Uterus (tissue), 4 donors: ENCODE measurements at places on chromosomes 11 and 22. TPM values are rescaled to one million over a fixed set of nuclear protein-coding genes. Genes with fewer than 3 reads are reported as not detected.
A peak's percentile ranks its signal among the peaks of the same experiment; 100 is the strongest.

GRCh38 chr22:50577987-50578775 is at the start of gene CPT1B:
Gene CPT1B (minus strand): TSS chr22:50578427. CDS start chr22:50577915, 512 bp downstream.
- DNase-seq, result no peak

DNA sequence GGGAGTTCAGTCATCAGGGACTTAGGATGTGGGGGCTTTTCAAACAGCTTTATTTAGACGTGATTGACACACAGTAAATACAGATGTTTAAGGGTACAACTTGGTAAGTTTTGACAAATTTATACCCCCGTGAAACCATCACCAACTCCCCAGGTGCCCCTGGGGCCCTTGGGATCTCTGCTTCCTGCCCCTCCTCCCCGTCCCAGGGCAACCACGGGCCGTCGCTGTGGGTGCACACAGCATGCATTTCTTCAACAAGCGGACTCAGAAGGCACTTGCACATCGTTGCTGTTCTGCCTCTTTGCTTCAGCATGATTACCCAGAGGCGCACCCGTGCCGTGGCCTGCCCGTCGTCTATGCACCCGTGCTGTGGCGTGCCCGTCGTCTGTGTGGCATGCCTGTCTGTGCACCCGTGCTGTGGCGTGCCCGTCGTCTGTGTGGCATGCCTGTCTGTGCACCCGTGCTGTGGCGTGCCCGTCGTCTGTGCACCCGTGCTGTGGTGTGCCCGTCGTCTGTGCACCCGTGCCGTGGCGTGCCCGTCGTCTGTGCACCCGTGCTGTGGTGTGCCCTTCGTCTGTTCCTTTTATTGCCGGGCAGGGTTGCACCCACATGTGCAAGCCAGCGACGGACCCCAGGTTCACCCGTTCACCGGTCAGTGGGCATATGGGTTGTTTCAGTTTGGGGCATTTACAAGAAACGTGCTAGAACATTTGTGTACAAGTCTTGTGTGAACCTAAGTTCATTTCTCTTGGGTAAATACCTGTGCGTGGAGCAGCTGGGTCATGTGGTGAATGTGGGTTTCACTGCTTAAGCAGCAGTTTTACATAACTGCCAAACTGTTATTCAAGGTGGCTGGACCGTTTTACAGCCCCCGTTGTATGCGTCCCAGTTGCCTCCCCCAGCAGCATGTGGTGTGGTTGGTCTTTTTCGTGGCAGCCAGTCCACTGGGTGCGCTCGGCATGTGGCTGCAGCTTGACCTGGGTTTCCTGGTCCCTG is 8.3 kb downstream of the CD81 start:
- DNase-seq, result no peak

GRCh38 chr11:108672113-108672512 is 7.2 kb downstream of the DDX10 start:
- no peak for DNase-seq

GRCh38 chr11:115168686-115169085 is 335.5 kb downstream of the CADM1 start:
- no peak for DNase-seq

GRCh38 chr11:47434011-47434786 is 8.0 kb upstream of the PSMC3 start:
- peak; percentile 39 for DNase-seq

GRCh38 chr22:20060700-20061480 is 19.2 kb upstream of the DGCR8 start:
- no peak for DNase-seq

DNA sequence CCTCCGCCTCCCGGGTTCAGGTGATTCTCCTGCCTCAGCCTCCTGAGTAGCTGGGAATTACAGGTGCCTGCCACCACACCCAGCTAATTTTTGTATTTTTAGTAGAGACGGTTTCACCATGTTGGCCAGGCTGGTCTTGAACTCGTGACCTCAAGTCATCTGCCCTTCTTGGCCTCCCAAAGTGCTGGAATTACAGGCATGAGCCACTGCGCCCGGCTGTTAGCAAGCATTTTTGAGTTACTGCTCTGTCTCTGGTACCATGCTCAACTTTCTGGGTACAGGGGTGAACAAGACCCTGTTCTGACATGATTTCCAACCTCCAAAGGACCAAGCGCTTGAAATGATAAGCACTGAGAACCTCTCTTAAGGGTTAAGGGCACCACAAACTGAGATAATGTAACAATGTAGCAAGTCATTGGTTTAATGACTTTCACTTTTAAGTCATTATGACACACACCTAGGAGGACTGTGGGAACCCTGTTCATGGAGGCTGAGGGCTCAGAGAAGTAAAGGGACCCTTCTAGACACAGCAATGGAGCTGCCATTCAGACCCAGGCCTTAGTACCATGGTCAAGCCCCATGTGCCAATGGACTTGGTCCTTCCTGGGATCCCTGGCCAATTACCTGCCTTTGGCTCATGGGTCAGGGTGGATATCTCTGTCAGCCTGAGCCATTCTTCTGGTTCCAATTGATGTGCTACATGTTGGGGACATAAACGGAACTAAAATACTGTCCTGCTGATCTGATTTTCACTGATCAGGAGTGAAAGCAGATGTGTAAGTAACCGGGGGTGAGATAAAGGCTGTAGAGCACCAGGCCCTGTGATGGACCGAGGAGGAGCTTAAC is 11.6 kb downstream of the SLC3A2 start:
- DNase-seq, result no peak

DNA sequence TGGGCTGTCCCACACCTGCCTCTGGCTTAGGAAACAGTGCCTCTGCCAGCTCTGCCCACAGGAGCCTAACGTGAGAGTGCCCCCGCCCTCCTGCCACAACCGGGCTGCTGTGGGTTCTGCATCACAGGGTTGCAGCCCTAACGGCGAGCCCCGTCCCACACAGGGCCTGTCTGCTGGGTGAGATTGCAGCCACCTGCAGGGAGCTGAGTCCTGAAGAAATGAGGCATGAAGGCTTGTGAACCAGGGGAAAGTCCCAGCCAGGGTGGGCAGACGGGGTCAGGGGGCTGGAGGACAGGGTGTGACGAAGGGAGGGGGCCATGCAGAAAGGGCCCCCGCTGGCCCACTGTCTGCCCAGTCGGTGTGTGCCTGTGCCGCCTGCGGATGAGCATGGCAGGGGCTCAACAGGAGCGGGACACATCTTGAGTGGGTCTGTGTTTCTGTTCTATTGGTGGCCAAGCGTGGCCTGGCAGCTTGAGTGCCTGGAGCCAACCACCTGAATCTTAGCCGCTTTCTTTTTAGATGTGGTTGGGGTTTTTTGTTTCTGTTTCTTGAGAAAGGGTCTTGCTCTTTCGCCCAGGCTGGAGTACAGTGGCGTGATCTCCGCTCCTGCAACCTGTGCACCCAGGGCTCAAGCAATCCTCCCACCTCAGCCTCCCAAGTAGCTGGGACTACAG is 38.9 kb downstream of the CTTN start:
- DNase-seq, result no peak

- DNase-seq, result no peak
Measured at GRCh38 chr11:132035766-132036165, 665.4 kb downstream of the NTM start.

DNA sequence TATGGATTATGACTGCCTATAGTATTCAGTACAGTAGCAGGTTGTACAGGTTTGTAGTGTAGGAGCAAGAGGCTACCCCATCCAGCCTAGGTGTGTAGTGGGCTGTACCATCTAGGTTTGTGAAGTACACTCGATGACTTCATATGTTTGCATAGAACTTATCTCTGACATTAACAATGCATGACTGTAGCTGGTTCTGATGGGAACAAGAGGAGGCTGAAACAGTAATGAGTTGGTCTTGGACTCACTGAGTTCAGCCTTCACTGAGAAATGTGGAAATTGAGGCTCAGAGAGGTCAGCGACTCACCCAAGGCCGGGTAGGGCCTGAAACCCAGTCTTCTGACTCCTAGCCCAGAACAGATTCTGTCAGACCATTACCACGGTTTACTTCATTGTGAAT is 13.0 kb downstream of the MYO7A start:
- no peak for DNase-seq

DNA sequence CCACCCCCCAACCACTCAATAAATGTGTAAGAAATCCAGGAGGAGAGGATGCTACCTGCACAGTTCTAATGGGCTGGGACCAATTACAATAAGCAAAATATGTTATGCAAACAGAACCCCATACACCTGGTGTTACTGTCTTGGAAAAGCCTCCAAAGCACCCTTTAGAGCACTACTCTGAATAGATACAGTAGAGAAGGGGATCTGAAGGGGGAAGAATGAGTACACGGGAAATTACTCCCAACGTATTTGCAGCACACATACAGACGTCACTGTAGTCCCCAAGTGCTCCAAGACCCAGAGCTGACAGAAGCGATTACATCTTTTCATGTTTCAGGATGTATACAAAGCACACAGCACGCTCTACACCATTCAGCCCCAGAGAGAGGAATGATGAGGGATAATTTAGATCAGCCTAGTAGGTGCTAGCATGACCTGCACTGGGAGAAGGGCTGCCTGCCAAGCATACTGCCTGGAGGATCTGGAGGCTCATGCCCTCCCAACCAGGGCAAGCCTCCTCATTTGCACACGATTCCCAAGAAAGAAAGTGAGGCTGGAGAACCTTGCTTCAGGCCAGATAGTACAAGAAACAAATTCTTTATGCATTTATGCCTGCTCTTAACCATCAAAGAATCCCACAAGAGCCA is 63.8 kb downstream of the AMBRA1 start:
- DNase-seq, result no peak

GRCh38 chr11:22884217-22884616 is 23.9 kb upstream of the CCDC179 start:
- DNase-seq, result no peak

- no peak for DNase-seq
Measured at GRCh38 chr11:20966489-20966888, 297.1 kb downstream of the NELL1 start.

GRCh38 chr22:46707305-46707704 is 30.7 kb downstream of the CERK start:
- no peak for DNase-seq

- DNase-seq, result no peak
Measured at GRCh38 chr11:134020598-134020997, 48.3 kb upstream of the JAM3 start.

ELFN2 gene
- total RNA-seq, result 0.76 TPM

PRR5L gene
- 62.1 TPM for total RNA-seq

CCDC87 gene
- total RNA-seq, result not detected

TSGA10IP gene
- total RNA-seq, result not detected

KRTAP5-11 gene
- not detected for total RNA-seq

RAG2 gene
- not detected for total RNA-seq

ZNF70 gene
- 3.6 TPM for total RNA-seq

UBQLNL gene
- total RNA-seq, result 2.6 TPM

C11orf87 gene
- not detected for total RNA-seq

BATF2 gene
- total RNA-seq, result 3.7 TPM

ZP1 gene
- total RNA-seq, result not detected
